NCI-H1930 (cell line): ENCODE measurements at places on chromosomes 12 and 14.

DNA sequence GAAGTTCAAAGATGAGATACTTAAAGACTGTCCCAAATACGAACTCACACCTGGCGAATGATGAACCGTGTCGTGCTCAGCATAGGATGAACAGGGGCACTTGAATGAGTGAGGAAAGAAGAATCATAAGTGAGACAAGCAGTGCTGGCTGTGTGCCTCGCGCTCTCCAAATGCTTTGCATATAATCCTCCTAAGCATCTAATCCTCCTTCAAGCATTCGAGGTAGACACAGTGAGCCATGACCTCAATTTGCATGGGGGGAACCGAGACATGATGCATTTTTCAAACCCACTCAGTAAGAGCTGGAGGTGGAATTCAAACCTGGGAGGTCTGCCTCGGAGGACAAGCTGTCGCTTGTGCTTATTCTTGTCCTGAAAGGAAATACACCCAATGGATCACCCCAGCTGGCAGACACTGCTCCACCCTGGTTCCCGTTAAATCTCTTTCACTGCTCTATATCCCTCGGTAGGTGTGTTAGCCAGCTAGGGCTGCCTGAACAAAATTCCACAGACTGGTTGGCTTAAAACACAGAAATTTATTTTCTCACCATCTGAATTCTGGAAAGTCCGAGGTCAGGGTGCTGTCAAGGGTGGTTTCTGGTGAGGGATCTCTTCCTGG is 274.0 kb downstream of the SLC15A4 start:
- DNase-seq, result no peak

DNA sequence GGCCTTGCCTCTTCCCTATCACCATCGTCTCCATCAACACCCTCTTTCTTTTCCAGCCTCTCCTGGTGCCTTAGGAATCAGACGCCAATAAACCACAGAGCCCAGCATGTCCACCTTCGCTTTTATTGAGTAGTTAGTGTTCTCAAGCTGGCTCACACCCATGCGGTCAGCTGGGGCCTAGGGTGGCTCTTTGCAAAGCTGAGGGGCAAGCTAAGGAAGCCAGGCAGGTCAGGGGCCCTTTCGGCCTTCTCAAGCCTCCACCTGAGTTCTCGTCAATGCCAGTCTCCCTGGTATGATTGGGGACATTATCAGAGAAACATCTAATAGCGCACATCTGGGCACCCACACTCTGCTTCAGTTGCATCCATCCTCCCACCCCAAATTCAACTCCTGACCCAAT is 737 bp upstream of the TEX52 start:
- no peak for DNase-seq

GRCh38 chr12:119989731-119990381 is 820 bp downstream of the BICDL1 start:
- no peak for DNase-seq

GRCh38 chr12:80087486-80088213 is 11.7 kb upstream of the OTOGL start:
- DNase-seq, result no peak

DNA sequence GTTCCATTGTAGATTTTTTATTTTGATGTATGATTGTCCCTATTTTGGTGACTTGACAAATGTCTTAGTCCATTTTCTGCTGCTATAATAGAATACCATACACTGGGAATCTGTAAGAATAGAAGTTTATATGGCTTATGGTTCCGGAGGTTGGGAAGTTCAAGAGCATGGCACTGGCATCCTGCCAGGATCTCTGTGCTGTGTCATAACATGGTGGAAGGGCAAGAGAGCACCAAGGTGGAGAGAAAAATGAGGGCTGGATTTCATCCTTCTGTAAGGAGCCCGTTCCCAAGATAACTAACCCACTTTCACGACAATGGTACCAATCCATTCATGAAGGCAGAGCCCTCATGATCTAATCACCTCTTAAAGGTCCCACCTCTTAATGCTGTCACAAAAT is 176.7 kb downstream of the TMEM132D start:
- no peak for DNase-seq

DNA sequence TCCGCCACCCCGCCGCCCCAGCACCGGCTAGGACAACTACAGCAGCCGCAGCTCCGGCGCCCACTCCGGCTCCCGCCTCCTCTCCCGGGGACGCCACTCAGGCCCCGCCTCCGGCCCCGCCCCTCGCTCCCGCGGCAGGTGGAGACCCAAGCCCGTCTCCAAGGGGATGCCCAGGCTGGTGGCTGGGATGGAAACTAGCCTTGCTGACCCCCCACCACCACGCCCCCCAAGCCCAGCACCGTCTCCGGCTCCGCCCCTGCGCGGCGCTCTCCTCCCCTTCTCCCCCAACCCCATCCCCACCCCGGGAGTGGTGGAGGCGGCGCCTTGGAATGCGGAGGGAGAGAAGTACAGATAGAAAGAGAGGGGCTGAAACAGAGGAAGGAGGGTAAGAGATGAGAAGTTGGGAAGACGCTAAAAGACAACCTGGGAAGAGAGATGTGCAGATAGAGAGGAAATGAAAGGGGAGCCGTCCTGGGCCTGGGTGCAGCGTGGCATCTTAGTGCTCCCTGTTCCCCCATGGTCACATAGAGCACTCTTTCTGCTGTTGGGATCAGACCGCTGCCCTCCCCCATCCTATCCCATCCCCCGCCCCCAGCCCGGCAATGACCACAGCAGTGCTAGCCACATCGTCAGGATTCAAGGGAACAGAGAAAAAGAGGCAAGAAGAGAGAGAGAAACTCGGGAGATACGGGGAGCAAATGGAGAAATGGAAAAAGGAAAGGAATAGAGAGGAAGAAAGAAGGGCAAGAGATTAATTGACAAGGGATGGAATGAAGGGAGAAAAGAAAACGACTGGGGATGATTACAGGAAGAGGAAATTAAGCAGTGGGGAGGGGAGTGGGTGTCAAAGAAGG is at the start of gene ITGA7:
Gene ITGA7, minus strand, starts transcription at position 64 of the 854 bp plus-strand sequence. CDS start 222 bp downstream, outside the sequence.
- peak; percentile 74 for DNase-seq

- no peak for DNase-seq
Measured at GRCh38 chr12:83656004-83656403, 969.3 kb downstream of the TMTC2 start.

- DNase-seq, result peak; percentile 27
Measured at GRCh38 chr12:96770219-96771102, 136.6 kb upstream of the NEDD1 start.

- no peak for DNase-seq
Measured at GRCh38 chr12:75651342-75651695, 139.9 kb upstream of the KRR1 start.

- DNase-seq, result no peak
Measured at GRCh38 chr12:7264538-7264937, 39.3 kb upstream of the ACSM4 start.

DNA sequence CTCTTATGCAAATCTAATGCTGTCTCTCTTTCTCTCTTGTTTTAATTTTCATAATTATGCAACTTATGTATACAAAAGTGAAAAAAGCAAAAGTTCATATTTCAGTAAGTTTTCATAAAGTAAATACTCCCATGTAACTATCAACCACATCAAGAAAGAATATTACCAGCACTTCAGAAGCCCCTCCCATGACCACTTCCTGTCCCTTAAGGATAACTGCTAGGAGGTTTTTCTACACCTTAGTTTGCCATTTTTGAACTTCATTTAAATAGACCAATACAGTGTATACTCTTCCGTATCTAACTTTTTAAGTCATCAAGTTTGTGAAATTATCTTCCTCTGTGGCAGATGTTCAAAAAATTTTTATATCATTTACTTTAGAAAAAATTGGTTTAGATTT is 547 bp upstream of the OR4K15 start:
- no peak for DNase-seq
